ENCODE measurements at places on chromosomes 11 and 22.

DNA sequence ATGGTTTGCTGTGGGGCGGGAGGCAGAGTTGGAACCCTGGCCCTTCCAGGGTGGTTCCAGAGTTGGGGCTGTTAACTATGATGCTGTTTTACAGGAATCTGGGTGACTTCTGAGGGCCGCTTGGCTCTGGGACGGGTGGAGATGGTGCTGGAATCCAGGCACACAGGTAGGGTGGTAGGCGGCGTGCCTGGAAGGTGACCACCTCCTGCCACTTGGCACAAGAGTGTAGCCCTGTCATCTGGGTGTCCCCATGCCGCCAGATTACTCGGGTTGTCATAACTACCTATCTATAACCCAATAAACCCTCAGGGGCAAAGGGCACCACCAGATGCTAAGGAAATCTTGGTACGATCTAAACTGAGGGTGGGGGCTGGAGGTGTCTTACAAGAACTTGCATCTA is 1.3 kb downstream of the CARS1 start:
- no peak for DNase-seq

GRCh38 chr11:76766521-76766920 is 16.6 kb upstream of the TSKU start:
- no peak for DNase-seq

- DNase-seq = no peak
These were observed 4.0 kb downstream of the KCNJ1 start for GRCh38 chr11:128862908-128863660.

DNA sequence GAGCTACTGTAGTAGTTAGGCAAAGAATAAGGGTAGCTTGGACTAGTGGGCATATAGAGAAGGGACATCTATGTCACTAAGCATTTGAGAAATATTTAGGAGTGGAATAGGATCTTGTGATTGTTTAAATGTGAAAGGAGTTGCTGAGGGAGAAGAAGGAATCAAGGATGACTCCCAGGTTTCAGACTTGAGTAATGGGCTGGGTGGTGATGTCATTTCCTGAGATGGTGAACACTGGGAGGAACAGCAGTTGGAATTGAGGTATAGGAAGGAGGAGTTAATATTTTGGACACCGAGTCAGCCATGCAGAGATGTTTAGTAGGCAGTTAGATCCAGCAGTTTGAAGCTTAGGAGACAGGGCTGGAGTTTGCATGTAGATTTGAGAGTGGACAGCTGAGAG is 40.1 kb downstream of the REXO2 start:
- DNase-seq = no peak

- DNase-seq = no peak
These were observed 566.4 kb downstream of the METTL15 start for GRCh38 chr11:28674433-28675103.

- no peak for DNase-seq
These were observed 27.0 kb upstream of the MTMR2 start for GRCh38 chr11:95950905-95951304.

GRCh38 chr11:62169935-62170334 is 20.1 kb upstream of the SCGB1D1 start:
- DNase-seq = no peak

- peak; percentile 92 for DNase-seq
These were observed 10.7 kb downstream of the OLFML1 start for GRCh38 chr11:7495882-7496551.

- DNase-seq = no peak
These were observed 21.8 kb upstream of the IL17REL start for GRCh38 chr22:50034126-50035081.

GRCh38 chr11:132610216-132610615 is 922.1 kb downstream of the OPCML start:
- DNase-seq = no peak

GRCh38 chr22:30397656-30398635 is 1.1 kb downstream of the SEC14L2 start:
- DNase-seq = no peak

GRCh38 chr11:47186700-47187695 is 764 bp upstream of the PACSIN3 start:
- no peak for DNase-seq

GRCh38 chr11:94958121-94958696 is 15.1 kb downstream of the CWC15 start:
- DNase-seq = no peak

- DNase-seq = no peak
These were observed 184.4 kb upstream of the C11orf87 start for GRCh38 chr11:109237636-109238035.

- no peak for DNase-seq
These were observed 11.4 kb downstream of the EHF start for GRCh38 chr11:34632105-34632791.

DNA sequence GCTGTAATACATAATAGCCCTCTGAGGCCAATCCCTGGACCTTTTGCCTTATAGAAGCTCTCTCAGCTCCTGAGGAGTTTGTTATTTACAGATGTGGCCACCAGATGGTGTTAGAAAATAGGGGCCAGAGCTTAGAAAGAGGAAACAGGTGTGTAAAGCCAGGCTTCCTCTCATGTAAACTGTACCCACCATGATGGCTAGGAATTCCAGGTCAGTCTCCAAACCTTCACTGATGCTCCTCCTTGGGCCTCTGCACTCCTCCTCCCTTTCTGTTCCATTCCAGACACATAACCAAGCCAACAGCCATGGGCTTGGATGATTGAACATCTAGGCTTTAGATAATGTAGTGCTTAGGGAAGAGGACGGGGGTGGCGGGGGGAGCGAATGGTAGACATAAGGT is 39.7 kb downstream of the USP35 start:
- peak; percentile 60 for DNase-seq

GRCh38 chr11:79054636-79055035 is 386.2 kb downstream of the TENM4 start:
- no peak for DNase-seq

- no peak for DNase-seq
These were observed 216.6 kb downstream of the CEP164 start for GRCh38 chr11:117544130-117544800.

- DNase-seq = no peak
These were observed 8.2 kb downstream of the VPS37C start for GRCh38 chr11:61152816-61153592.

GRCh38 chr11:86335131-86335767 is 33.2 kb downstream of the HIKESHI start:
- DNase-seq = no peak

- no peak for DNase-seq
These were observed 4.7 kb downstream of the B3GNT6 start for GRCh38 chr11:77038825-77039326.

DNA sequence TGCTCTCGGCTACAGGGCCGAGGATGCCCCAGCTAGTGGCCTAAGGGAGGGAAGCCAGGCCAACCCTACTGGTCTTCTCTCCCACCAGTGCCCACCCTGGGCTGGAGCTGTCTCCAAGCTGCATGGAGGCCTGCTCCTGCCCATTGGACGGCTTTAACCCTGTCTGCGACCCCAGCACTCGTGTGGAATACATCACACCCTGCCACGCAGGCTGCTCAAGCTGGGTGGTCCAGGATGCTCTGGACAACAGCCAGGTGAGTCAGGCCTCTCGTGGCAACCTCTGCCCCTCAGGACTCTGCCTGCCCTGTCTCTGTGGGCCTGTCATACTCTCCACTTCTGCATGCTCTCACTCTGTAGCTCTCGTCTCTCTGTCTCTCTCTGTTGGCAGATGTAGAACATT is 44.1 kb upstream of the TPBGL start:
- no peak for DNase-seq

GRCh38 chr22:32535531-32536190 is 61.0 kb downstream of the FBXO7 start:
- DNase-seq = no peak

DNA sequence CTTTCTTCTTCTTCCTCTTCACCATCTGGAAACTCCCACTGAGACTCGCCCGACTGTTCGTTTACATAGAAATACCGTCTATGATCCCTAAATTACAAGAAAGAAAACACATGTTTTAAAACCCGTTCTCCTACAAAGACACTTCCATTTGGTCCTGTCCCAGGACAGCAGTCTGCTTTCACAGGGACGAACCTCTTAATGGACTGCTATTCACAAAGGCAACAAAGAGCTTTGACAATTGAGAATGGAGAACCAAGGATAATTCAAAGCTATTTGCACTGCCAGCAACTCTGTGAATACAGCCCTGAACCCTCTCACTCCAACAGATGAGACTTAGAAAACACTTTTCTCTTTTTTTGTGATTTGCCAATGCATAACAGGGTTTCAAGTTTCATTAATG is 16.3 kb upstream of the AGBL2 start:
- DNase-seq = no peak

DNA sequence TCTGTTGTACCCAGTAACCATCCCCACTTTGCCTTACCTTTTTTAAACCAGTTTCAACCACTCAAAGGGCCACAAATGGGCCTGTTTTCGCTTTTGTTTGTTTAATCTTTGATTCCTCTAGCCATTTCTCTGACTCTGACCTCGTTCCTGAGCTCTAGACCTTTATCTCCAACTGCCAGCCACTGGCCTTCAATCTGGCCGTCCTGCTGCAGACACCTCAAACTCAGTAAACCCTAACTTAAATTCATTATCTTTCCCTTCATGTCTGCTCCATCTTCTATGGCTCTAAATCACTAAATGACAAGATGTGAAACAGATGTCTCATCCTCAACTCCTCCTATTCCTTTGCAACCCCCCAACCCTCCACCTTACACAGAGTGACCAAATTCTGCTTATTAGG is 1.3 kb upstream of the GDPD4 start:
- no peak for DNase-seq

DNA sequence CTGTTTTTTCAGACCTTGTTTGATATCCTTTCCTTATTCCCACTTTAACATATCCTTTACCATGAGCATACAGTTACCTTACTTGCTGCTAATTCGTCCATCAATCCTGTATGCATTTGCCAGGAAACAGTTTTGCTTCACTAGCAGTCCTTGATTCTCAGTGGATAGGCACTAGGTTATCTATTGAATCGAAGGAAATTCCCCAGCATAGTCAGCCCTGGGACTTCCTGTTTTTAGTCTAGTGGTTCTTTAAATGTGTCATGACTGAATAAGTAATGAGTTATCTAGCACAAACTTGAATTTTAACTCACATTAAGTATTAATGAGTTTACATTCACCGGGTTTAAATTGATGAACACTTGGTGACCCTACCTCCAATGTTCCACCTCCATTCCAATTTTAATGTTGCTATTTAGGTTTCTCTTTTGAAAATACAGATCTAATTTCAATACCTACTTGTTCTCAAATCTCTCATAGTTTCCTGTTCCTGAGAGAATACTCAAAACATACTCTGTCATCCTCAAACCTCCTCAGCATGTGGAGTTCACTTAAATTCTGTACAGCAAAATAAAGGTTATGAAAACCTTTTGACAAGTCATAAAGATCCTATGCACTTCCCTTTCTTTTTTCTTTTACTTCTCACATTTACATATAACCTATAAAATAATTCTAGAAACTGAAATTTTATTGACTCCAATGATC is 1375.1 kb upstream of the TENM4 start:
- no peak for DNase-seq

DNA sequence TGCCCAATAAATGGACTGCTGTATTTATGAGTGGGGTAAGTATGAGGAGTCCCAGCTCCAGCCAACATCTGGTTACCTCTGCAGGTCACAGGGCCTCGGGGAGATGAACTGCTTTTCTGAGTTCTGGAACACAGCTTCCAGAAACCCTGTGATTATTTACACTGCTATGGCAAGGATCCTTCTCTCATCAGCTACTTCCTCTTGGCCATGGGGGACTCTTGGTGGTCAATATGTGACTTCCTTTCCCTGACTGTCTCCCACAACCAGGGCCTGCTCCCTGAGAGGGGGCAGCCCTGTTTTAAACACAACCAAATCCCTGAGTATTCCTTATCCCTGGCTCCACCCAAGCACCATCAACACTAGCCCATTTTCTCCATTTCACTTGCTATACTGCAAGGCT is 10.0 kb downstream of the RHOG start:
- peak; percentile 56 for DNase-seq

- DNase-seq = no peak
These were observed 65.9 kb downstream of the PHF21A start for GRCh38 chr11:46055371-46055770.

- no peak for DNase-seq
These were observed 94.1 kb downstream of the USP35 start for GRCh38 chr11:78282821-78283220.

- DNase-seq = peak; percentile 88
These were observed 2.0 kb downstream of the PARVG start for GRCh38 chr22:44182588-44183286.

- DNase-seq = no peak
These were observed 90.5 kb downstream of the PDE2A start for GRCh38 chr11:72583616-72584292.

DNA sequence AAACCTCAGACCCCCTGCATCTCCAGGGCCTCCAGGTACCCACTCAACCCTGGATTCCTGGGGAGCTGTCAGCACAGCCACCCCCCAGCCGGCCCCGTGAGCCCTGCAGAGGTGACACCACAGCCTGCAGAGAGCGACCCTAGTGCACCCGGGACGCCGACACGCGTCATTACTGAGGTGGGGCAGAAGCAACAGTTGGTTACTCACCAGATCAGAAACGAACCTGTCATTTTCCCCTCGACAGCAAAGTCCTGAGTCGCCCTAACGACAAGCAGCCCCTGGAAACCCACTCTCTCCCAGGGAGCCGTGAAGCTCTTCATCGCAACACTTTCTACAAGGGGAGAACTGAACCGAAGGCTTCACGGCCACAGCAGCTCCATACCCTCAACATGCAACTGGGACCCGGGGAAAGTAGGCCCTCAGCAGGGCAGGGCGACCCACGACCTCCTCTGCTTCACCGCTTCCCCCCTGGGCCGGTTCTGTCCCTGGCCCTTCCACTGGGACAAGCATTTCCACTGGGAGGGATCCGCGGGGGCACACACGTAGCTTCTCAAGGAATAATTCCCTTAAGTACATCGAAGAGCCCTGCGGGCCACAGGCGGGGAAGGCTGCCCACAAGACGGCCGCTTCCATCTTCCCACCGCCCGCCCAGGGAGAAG is 1.6 kb downstream of the BRD1 start:
- DNase-seq = no peak

DNA sequence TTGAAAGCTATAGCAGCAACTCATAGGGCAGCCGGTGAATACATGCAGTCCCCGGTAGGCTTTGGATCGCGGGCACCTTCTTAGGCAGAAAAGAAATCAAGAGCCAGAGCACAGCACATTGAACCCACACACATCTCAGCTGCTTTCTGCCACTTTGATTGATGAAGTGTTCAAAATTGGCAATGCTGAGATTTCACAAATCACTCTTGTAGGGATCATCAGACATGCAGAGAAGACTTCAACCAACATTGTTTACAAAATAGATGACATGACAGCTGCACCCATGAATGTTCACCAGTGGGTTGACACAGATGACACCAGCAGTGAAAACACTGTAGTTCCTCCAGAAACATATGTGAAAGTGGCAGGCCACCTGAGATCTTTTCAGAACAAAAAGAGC is 350.2 kb upstream of the ARHGAP42 start:
- DNase-seq = no peak

GRCh38 chr22:46415776-46416519 is 80.4 kb downstream of the TRMU start:
- no peak for DNase-seq

GRCh38 chr11:134275534-134276395 is at the start of gene GLB1L3:
TSS of gene GLB1L3 (plus strand) at chr11:134276379. CDS start at chr11:134276741, 362 bp downstream.
- DNase-seq = no peak
